ENCODE measurements at places on chromosomes 3 and 15.

DNA sequence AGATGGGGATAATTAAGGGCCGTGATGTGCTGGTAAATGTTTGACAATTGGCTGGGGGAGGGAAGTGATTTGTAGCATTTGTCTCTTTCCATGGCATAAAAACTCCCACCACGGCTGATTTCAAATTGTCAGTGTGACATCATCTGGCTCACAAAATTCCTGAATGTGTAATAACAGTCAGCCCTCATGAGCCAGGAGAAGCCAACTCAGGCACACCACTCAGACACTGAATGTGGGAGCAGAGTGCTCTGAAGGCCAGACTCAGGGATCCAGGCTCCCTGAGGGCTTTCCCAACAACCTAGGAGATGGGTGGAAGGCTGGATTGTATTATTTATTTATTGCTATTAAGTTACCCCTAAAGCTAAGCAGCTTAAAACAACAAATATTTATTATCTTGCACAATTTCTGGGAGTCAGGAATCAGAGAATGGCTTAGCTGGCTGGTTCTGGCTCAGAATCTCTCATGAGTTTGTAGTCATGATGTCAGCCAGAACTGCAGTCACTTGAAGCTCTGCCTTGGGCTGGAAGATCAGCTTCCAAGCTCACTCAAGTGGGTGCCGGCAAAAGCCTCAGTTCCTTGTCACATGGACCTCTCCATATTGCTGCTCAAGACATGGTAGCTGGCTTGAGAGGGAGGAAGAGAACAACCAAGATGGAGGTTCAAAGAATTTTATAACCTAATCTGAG lies 6.5 kb upstream of the CPEB1 start:
- DNase-seq: no peak

DNA sequence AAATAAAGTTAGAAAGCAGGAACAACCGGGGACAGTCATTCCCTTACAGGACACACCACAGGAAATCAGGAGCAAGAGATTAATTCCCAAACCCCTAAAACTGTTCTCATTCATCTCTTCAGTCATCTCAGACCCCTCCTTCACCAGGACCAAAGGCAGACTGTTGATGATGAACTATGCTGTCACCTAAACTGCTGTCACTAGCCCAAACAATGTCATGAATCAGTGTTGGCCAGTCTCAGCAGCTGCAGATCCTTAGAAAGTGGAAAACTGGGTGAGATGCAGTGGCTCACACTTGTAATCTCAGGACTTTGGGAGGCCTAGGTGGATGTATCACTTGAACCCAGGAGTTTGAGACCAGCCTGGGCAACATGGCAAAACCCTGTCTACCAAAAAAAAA lies 909.6 kb downstream of the ROBO1 start:
- no peak for DNase-seq

DNA sequence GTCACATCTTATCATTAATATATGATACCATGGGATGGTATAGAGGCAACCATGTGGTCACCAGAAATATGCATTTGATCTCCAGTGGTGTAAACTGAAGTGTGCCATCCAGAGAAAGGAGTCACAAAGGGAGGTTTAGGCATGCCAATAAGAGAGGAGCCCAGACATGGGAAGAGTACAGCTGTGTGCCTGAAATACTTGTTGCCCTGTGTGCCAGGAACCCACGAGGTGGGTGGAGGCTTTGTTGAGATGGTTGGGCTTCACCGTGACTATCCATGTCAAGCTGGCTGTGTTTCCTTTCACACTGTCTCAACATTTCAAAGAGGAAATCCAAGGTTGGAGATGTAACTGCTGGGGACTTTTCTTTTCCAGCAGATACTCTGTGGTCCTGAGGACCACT lies 43.5 kb downstream of the CACNA2D3 start:
- no peak for DNase-seq

GRCh38 chr3:184717399-184717983 lies 5.6 kb upstream of the MAGEF1 start:
- no peak for DNase-seq

- DNase-seq: no peak
These were observed 14.1 kb downstream of the FYCO1 start for GRCh38 chr3:45981346-45982074.

DNA sequence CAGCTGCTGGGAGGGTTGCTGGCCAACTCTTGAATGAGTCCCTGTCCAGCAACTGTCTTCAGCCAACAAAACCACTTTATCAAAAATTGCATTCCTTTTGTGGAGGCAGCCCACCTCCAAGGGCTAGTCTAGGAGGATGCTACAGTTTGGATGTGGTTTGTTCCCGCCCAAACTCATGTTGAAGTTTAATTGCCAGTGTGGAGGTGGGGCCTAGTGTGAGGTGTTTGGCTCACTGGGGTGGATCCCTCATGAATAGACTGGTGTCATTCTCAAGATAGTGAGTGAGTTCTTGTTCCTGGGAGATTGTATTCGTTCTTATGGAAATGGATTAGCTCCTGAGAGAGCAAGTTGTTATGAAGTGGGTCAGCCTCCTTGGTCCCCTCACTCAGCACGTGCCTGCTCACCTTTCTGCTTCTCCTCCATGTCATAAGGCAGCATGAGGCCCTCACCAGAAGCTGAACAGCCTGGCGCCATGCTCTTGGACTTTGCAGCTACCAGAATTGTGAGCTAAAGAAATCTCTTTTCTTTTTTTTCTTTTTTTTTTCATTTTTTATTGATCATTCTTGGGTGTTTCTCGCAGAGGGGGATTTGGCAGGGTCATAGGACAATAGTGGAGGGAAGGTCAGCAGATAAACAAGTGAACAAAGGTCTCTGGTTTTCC lies 4.2 kb upstream of the RFC4 start:
- DNase-seq: peak; percentile 39

GRCh38 chr3:141553055-141553454 lies 66.2 kb downstream of the RASA2 start:
- DNase-seq: peak; percentile 87

DNA sequence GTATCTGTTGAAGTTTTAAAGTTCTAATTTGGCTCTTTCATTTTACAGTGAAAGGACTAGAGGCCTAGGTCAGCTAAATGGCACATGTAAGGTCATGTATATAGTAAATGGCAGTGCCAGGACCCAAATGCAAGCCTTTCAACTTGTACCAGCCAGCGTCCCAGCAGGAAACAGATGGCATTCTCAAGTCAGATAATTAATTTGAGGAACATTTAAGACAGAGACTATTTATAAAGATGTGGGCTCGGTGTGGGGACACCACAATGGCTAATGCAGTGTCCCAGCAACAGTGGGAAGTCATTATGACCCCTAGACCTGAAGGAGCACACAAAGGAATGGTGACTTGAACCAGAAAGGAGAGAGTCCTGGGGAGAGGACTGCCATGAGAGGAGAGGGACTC lies 6.1 kb downstream of the MINDY4B start:
- no peak for DNase-seq

- no peak for DNase-seq
These were observed 6.7 kb upstream of the H1-8 start for GRCh38 chr3:129536374-129536667.

GRCh38 chr3:159829539-159830227 lies 159.0 kb upstream of the IL12A start:
- DNase-seq: no peak

- no peak for DNase-seq
These were observed 75.0 kb upstream of the RNU6-1 start for GRCh38 chr15:67914537-67915460.

GRCh38 chr3:102181175-102181920 lies 253.5 kb upstream of the ZPLD1 start:
- DNase-seq: no peak

DNA sequence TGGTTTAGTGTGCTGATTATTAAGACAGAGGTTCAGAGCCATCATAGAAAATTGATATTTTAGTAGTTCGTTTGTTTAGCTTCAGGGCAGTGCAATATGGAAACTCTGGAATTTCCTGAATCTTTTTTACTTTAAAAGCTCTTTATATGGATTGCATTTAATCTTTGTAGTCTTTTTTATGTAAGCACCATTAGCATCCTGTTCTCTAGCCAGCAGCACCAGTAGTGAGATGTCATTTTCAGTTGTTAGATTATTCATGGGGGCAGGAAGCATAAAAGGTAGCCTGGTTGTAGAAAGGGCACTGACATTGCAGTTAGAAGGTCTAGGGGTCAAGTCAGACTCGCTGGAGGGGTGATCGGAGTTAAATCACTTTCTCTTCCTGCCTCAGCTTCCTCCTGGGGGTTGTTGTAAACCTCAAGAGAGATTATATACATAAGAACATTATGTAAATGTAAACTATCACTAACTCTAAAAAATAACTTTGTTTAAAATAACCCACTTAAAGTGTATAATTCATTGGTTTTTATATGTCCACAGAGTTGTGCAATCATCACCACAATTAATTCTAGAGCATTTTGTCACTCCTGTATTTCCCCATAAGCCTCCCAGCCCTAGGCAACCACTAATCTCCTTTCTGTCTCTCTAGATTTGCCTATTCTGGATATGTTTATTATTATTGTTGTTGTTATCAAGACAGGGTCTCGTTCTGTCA lies 31.4 kb upstream of the ITPKA start:
- DNase-seq: no peak

- no peak for DNase-seq
These were observed 323.4 kb downstream of the LRTM1 start for GRCh38 chr3:54604495-54604894.

GRCh38 chr3:111592143-111592542 lies 3.0 kb downstream of the ZBED2 start:
- DNase-seq: no peak

DNA sequence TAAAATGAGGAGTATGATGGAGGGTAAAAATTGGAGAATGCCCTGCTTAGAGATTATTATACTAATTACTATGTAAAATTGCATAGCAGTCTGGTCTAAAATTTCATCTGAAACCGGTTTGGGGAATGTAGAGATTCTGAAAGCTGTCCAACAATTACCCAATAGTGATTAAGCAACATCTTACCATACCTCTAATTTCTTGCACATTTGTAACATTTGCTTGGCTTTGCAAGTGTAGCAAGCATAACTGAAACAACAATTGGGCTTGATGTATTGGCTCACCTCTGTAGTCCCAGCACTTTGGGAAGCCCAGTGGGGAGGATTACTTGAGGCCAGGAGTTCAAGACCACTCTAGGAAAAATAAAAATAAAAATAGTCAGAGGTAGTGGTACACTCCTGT lies 17.4 kb downstream of the AADACL2 start:
- DNase-seq: no peak

DNA sequence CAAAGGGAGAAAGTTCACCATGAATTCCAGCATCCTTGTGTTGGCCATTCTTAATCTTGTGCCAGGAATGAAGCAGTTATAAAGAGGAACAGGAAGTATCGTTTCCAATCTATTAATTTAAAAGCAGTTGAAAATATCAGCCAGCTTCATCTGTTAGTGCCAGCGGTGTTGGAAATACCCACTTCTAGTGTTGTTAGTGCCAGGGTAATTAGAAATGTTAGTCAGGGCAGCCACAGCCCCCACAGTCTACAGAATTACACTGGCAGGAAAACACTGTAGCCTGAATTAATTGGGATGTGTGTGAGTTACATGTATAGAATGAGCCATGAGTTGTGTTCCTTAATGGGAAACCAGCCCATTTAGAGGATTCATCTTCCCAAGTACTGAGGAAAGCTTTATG lies 127.8 kb downstream of the GHSR start:
- no peak for DNase-seq

DNA sequence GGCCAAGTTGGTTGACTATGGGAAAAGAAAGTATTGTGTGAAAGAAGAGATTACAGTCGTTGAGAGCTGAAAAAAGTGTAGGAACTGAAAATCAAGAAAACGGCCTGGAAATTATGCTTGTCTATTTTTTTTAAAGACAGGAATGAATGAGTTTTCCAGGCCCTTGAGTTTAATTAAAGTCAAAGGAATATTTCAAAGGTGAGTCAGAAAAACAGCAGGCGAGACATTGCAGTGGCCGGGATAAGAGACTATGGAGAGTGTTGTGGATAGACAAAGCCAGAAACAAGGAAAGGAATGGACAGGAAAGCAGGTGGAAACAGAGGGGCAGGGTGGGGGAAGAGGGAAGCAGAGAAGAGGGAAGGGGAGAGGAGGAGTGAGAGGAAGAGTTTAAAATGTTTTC lies 275.1 kb upstream of the LRTM1 start:
- DNase-seq: no peak

DNA sequence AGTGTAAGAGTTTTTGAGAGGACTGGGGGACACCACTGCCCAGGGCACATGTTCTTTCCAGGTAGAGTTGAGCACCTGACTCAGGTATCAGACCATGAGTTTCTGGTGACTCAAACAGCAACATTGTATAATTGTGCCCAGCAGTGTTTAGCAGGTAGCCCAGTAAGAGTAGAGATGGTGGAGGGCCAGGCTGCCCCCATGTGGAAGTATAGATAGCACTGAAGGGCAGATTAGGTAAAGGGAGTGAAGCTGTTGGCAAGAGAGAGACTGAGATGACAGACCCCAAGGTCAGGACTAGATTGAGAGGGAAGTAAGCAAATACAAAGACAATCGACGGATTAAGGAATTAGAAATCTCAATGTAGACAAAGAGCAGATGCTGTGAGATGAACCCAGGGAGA lies 74.6 kb downstream of the TRIM42 start:
- DNase-seq: no peak

GRCh38 chr3:113536627-113537101 lies 4.3 kb downstream of the SIDT1 start:
- no peak for DNase-seq

- no peak for DNase-seq
These were observed 749.1 kb downstream of the ROBO1 start for GRCh38 chr3:79018671-79019136.

- DNase-seq: no peak
These were observed 151.0 kb upstream of the ROBO2 start for GRCh38 chr3:76888856-76889255.

GRCh38 chr3:161333696-161334095 lies 37.6 kb downstream of the SPTSSB start:
- DNase-seq: no peak

DNA sequence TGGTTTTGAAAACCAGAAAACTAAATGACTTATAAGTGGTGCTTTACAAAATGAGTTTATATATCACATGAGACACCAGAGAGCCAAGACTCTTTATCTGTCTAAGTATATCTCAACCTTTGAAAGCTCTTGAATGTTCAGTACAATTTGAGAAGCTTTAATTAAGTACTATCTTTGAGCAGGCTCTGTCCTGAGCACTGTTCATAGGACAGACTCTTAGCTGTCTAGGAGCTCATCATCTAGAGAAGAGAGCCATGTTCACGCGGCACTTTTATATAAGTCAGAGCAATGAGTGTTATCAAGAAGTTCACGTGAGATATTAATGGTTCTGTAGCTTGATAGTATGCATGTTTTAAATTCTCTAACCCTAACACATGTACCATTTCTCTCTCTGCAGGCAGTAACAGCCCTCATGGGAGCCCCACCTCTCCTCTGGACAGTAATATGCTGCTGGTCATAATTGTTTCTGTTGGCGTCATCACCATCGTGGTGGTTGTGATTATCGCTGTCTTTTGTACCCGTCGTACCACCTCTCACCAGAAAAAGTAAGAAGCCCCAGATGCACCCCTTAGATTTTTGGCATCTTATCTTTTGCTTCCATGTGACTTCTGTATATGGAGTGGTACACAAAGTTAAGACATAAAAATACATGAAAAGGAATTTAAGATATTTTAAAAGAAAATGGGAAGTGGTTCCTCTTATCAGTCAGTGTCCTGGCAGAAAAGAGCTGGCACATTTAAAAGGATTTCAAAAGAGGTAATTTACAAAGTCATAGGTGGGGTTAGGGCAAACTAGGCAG lies 86.0 kb downstream of the HCN4 start:
- no peak for DNase-seq

- no peak for DNase-seq
These were observed 11.4 kb upstream of the CSPG4 start for GRCh38 chr15:75723847-75724660.

Measured in Jurkat, Clone E6-1 (cell line).